ENCODE measurements at places on chromosomes 5 and 9.

DNA sequence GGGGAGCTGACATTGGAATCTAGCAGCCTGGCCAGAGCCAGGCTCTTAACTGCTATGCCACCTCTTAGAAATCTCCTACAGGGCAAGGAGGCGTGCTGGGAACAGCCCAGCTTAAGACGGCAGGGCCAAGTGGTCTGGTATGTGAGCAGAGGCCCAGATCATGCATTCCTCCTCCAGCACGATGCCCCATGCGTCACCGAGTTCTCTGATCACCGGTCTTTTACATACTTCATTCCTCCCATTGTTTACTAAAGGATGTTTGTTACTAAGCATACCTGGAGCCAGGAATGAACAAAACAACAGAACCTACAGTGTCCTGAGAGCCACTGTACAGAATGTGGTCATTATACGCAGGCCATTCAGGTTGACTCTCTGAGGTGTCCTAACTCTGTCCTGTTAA is 73.8 kb downstream of the TRIO start:
- no peak for DNase-seq

- no peak for DNase-seq
Measured at GRCh38 chr5:33880319-33880718, 11.5 kb downstream of the ADAMTS12 start.

- no peak for DNase-seq
Measured at GRCh38 chr5:159550951-159551350, 220.7 kb upstream of the IL12B start.

GRCh38 chr5:126358525-126358924 is 64.7 kb upstream of the GRAMD2B start:
- no peak for DNase-seq

- DNase-seq, result no peak
Measured at GRCh38 chr5:150499437-150499956, 8.4 kb upstream of the NDST1 start.

DNA sequence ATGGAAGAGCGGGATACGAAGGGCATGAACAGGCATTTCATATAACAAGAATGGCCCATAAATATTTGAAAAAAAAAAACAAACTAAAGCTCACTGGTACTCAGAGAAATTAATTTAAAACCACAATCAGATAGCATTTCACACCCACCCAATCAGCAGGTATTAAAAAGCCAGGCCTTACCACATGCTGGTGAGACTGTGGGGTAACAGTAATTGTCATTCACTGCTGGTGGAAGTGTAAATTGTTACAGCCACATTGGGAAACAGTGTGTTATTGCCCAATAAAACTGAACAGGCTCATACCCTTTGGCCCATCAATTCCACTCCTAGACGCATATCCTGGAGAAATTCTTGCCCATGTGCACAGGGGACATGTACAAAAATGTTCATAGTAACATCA is 66.0 kb downstream of the PLAC8L1 start:
- DNase-seq, result no peak

- DNase-seq, result no peak
Measured at GRCh38 chr5:2178071-2178477, 295.3 kb upstream of the IRX4 start.

DNA sequence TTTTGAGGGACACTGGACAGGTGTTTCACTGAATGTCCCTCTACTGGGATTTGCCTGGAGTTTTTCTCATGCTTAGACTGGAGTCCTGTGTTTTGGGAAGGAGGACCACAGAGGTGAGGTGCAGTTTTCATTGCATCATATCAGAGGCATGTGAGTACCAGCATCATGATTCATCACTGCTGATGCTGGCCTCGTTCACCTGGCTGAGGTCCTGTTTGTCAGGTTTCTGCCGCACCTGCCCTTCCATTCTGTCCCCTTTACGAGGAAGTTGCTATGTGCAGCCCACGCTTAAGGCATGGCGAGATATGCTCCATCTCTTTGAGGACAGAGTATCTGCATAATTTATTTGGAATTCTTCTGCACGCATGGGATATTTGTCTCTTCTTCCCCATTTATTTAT is 162.1 kb downstream of the TENT4A start:
- DNase-seq, result no peak

DNA sequence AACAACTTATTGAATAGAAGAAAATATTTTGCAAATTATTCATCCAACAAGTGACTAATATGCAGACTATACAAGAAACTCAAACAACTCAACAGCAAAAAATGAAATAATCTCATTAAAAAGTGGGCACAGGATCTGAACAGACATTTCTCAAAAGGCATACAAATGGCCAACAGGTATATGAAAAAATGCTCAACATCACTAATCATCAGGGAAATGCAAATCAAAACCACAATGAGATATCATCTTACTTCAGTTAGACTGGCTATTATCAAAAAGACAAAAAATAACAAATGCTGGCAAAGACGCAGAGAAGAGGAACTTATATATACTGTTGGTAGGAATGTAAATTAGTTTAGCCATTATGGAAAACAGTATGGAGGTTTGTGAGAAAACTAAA is 1.8 kb upstream of the AMACR start:
- DNase-seq, result no peak

- DNase-seq, result no peak
Measured at GRCh38 chr9:137645211-137645610, 26.4 kb downstream of the EHMT1 start.
